Esophagus muscularis mucosa (tissue), 4 donors: ENCODE measurements at places on chromosomes 6 and 20. TPM values are rescaled to one million over a fixed set of nuclear protein-coding genes. Genes with fewer than 3 reads are reported as not detected.

Gene CRISP2
- total RNA-seq, result not detected

- DNase-seq, result no peak
Measured at GRCh38 chr6:15644904-15645303, 17.9 kb downstream of the DTNBP1 start.

DNA sequence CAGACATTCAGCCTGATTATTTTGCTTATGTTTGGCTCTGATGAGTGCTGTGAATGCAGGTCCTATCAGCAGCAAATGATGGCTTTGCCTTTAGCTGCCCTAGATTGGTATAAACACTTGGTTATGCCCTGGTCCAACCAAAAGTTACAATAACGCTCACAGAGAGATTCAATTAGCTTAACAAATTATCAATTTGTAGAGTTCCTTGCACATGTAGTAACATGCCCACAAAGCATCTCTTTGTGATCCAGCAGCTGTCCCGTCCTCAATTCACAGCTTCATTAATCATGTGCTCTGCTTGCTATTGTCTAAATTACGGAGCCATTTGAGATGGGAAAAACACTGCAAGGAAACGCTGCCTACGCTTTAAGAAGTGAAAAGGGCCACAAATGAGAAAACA lies 457.9 kb downstream of the HDGFL1 start:
- no peak for DNase-seq

DNA sequence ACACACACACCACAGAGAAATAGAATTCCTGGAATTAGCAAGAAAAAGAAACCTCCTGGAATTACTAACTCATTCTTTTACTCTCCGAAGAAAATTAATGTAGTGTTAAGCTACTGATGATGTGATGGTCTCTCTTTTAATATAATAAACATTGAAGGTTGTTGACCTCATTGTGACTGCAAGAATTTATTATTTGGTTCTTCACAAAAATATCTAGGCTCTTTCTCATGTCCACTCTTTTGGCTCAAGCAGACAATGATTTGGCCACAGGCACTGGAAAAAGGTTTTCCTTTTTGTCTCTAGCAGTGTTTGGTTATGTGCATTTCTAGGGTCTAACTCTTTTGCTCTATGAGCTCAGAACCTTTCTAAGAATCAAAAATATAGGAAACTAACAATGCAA lies 811.9 kb downstream of the TENT5A start:
- DNase-seq, result no peak

Gene PMEPA1
- total RNA-seq, result 17.7 TPM

DNA sequence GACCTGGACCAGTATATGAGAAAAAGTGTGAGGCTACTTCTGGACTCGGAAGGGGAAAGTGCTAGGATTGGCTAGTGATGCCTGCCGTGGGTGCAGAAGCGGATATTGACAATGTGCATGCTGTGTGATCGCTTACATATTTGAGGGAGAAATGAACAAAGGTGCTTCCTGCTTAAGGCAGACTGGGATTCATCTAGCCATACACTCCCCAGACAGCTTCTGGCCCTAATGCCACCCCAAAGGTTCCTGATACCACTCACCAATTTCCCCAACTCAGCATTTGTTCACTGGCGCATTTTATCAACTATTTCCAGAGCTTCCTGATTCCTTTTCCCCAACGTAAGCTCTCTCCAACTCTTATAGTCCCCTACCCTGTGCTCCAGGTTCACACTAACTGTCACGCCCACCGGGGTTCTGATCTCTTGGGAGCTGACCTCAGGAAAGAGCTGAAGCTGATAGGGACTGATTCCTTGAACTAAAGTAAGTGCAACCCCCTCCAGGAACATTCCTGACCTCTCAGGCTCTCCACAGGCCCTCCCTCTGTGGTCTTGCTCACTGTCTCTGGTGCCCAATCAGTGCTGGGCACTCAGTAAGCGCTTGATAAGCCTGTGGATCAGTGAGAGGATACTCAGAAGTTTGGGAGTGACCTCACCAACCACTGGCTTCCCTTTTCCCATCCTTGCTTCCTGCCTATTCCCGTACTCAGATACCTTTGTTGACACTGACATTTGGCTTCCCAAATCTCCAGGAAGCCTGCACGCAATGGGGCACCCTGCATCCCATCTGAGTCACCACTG lies 73.3 kb downstream of the MRPL14 start:
- no peak for DNase-seq

Gene DLL1
- total RNA-seq, result 7.1 TPM

Gene ARMC12
- not detected for total RNA-seq

Gene MYBL2
- total RNA-seq, result 0.11 TPM

DNA sequence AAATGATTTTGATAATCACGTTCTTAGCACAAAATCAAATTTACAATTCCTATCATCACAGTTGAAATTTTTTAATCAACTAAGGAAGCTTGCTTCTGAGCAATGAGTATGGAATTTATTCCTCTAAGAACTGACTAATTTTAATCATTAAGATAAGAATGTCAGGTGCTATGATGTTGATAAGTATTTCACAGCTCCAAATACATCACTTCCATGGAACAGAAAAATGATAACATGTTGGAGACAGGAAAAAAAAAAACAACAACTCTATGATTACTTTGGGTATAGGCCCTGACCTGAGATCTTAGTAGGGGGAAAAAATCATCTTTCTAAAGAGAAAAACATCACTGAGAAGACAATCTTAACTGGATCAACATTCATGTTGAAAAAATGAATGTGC lies 89.4 kb upstream of the BMP2 start:
- no peak for DNase-seq

Gene TRIM40
- total RNA-seq, result not detected

Gene OOEP
- not detected for total RNA-seq

DNA sequence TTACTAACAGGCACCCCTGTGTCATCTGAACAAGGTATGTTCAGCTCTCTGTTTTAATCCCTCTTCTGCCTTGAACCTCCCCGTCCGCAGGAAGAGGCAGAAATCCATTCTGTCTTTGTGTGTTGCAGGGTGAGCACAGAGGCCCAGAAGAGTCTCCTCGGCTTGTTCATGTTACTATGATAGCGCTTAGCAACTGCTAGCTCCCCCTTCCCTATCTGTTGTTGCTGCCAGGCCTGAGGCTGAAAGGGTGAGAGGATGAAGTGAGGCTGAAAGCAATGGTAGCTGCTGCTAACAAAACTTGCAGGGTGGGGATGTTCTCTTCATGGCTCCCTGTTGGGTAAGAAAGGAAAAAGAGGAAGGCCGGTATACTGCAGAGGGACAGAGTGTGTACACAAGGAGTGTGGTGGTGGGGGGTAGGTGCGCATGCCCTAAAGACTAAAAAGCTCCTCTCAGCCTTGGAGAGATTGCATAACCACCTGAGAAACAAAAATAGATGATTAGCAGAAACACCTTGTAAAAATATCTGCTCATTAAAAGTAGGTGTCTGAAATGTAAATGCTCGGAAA lies 55.2 kb upstream of the CITED2 start:
- DNase-seq, result no peak

Gene BTBD3
- 34.5 TPM for total RNA-seq

Gene LY6G6D
- not detected for total RNA-seq

GRCh38 chr20:57425150-57426013 lies 34.2 kb downstream of the RBM38 start:
- DNase-seq, result no peak

Gene HMGCLL1
- total RNA-seq, result 1.3 TPM

- DNase-seq, result peak; percentile 95
Measured at GRCh38 chr6:2971420-2972218, at the start of gene SERPINB6. TSS of gene SERPINB6 (minus strand) at chr6:2971567. CDS start at chr6:2959332, 12,235 bp downstream.

DNA sequence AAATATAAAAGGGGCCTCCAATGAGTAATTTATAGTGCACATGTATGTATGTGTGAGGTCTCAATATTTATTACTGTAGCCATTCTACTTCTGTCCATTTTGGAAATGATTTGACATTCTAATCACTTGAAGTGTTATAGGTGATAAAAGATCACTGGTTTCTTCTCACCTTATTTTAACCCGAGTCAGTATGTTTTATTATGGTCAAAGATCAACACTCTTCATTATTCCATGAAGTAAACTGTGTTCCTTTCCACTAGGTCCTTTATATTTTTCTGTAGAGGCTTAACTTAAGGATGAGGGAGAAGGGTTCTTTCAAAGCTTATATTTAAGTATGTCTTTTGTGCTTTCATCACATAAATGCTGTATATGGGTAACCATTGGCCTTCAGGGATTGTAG lies 47.2 kb downstream of the FAM83B start:
- no peak for DNase-seq

DNA sequence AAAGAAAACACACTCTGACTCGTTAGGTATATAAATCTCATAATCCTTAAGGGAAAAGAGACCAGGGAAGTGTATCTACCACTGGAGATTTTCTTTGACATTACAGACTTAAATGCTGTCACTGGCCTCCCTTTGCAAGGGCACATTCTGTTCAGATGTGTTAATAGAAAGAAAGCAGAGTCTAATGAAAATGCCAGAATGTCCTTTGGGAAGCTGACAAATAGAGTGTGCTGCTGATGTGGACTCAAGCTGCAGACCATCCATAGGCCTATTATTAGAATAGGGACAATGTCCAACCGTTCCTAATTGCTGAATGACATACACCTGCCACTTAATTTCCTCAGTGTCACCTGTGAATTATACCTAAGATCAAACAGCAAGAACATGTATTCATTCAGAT lies 41.2 kb downstream of the SLC35D3 start:
- DNase-seq, result no peak

Gene TMC2
- total RNA-seq, result not detected

- no peak for DNase-seq
Measured at GRCh38 chr6:82113231-82113630, 134.3 kb downstream of the IBTK start.

DNA sequence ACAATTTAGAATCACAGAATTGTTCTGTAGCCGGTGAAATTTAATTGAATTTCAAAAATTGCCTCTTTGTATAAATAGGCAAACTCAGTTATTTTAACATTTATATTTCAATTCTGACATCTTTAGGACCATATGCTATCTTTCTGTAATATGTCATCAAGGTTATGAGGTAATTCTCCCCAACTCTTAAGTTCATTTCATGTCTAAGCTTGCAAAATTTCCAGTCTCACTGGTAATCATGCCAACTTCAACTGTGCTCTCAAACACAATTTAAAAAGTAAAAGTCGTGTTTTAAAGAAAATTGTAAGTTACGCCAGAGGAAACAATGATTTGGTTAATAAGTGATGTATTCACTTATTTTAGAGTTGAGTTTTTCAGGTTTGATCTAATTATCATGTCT lies 1.4 kb downstream of the NCOA7 start:
- no peak for DNase-seq

Gene HCK
- total RNA-seq, result 36.6 TPM

GRCh38 chr20:45308117-45308778 lies at the start of gene MATN4:
TSS of gene MATN4 (minus strand) at chr20:45308299. CDS start at chr20:45305582, 2,717 bp downstream.
- no peak for DNase-seq

DNA sequence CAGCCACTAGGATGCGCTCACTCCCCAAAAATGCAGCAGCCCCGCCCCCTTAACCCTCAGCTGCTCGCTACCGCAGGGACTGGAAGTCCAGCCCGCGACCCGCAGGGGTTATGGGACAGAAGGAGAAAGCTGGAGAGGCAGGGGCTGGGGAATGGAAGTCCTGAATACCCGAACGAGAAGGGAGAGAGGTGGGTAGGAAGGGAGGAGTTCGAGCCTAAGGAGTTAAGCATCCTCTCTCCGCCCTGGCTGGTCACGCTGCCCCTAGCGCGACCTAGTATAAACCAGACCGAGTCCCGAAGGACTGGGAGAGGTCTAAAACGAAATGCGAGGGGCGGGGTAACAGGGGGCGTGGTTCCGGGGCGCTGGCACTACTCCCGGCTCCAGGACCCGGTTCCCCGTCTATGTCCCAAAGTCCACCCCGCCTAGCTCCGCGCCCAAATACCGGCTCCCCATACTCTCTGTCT lies 448 bp upstream of the DDAH2 start:
- DNase-seq, result peak; percentile 97

- no peak for DNase-seq
Measured at GRCh38 chr6:136467186-136467585, 83.0 kb downstream of the MAP7 start.

GRCh38 chr6:42963179-42963854 lies 2.8 kb downstream of the GNMT start:
- no peak for DNase-seq

Gene C20orf204
- total RNA-seq, result 0.17 TPM
